CD4-positive, alpha-beta T cell treated with Interleukin-6 at 100 ng/mL for 8 hours (primary cell): ENCODE measurements at places on chromosomes 7 and 10.

DNA sequence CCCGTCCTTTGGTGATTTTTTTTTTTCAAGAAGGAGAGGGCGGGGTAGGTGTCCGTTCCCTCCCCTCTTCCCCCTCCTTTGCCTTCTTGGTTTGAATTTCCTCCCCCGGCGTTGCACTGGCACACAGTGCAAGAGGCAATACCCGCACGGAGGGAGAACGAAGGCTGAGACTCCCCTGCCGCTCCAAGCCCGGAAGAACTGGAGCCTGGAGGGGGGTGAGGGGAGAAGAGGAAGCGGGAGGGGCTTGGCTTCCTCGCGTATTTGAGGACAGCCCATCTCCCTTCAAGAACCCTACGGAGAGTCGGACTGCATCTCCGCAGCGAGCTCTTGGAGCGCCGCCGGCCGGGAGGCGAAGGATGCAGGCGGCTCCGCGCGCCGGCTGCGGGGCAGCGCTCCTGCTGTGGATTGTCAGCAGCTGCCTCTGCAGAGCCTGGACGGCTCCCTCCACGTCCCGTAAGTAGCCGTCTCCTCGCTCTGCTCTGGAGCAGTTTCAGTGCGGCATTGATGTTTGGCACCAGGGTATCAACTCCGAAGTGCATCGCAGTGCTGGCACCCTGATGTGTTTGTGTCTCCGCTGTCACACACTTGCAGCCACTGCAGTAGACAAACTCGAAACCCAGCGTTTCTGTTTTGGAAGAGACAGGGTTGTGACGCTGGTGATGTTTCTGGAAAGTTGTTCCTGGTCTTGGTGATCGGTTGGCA, at the start of gene CNTNAP2:
Gene CNTNAP2 (plus strand): TSS at position 281 of the 702 bp plus-strand sequence. CDS start 76 bp downstream, at position 357.
- no peak for DNase-seq

DNA sequence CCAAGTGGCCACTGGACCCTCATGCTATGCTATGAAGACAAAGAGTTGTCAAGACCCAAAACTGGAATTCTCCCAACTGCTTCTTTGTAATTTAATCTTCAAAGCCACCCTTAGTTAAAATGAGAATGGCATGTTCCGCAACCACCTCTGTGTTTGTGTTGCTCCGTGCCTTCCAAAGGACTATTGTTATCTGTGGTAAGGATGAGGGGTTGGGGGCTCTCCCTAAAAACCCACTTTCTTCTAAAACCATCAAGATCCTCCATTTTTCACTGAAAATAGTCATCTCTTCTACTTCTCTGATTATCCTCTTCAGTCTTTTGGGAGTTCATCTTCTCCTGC, 222.1 kb upstream of the AOAH start:
- no peak for DNase-seq

DNA sequence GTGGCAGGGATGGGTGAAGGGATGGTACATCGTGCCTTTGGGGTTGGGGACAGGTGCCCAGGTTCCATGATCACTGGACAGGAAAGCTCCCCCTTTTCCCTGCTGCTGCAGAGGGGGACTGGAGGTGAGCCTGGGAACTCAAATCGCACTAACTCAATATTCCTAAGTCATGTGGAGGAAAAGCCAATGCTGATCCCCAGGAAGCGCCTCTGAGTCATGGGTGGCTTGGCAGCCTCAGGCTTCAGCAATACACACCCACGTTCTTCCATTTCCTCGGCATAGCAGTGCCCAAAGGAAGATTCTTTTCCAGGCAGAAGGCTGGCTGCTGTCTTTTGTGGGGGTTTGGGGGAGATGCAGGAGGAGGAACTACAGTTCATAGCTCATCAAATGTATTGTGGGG, 165.8 kb downstream of the CCDC3 start:
- DNase-seq = no peak

DNA sequence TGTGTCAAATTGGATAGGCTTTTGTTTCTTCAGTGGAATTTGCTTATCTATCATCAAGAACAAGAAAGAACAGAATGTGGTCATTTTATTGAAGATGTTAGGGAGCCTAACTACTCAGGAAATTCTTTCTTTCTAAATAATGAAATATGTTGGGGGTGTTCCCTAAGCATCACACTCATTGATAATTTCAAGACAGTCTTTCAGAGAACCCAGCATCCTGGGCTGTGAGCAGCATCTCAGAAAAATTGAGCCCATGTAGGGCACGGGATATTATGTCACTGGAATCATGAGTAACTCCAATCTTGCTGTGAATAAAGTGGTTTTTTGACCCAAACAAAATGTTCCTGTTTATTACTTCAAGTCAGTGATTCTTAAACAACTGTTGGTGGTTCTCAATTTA, 27.3 kb downstream of the PON1 start:
- no peak for DNase-seq

DNA sequence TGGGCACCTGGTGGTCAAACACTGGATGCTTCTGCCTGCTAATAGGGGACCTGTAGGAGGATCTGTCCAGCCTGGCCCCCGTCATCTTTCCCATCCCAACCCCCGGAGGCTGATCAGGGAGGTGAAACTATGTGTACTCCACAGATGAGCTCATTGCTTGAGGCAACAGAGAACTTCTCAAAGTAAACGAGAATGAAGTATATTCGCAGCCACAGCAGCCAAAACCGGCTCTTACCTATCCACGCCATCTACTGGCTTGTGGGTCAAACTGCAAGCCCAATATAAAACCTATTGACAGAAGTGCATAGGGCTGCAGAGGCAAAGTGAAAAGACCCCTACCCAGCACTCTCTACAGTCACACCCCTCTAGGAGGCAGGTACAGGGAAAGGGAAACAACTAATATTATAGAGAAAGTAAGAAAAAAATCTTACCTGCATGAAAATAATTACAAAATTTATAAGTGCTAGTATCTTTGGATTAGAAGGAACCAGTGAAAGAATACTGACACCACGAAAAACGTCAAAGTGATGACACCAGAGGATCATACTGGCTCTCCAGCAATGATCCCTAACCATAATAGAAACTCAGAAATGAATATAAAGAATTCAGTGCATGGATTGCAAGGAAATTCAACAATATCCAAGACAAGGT, 973.5 kb downstream of the ANKRD7 start:
- no peak for DNase-seq

- no peak for DNase-seq
Measured at GRCh38 chr7:157508477-157508881, 171.7 kb downstream of the DNAJB6 start.
